Lower leg skin (tissue), 4 donors: ENCODE measurements at places on chromosomes 2 and 18. TPM values are rescaled to one million over a fixed set of nuclear protein-coding genes. Genes with fewer than 3 reads are reported as not detected.

The RNF144A gene
- total RNA-seq = 10.9 TPM

The RFX8 gene
- 0.84 TPM for total RNA-seq

The PLEK gene
- 3.0 TPM for total RNA-seq

DNA sequence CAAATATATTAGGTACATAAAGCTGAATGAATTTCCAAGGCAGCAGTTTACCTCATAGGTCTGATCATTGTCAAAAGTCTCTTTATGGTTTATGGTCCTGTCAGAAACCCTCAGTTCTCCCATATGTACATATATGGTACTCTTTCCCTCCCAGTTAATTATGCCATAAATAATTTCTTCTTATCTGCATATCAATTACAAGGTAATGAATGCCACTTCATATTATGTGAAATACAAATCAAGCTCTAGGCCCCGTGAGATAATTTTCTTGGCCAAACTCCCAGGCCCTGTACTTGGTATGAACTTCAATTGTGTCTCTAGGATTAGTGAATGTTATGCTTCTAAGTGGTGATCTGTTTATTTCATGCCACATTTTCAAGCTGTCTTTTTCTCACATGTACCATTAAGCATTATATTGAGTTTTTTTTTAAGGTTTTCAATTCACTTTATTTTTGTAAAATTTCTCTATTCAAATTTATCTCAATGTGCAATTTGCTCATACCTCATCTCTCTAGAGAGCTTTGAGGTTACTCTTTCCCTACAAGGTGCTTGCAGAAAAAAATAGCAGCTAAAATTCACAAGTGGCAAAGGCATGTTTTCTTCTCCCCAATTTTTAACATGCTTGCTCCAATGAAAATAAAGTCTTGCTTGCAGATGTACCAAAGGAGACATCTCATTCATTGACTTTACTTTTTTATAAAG, 430.6 kb upstream of the VRK2 start:
- DNase-seq = no peak

- no peak for DNase-seq
Observed at GRCh38 chr2:233450864-233451575, 96.7 kb downstream of the DGKD start.

- no peak for DNase-seq
Observed at GRCh38 chr2:224601923-224602322, 16.8 kb upstream of the CUL3 start.

- DNase-seq = no peak
Observed at GRCh38 chr2:173218326-173219056, 136.2 kb upstream of the CDCA7 start.

- no peak for DNase-seq
Observed at GRCh38 chr18:40821596-40822243, 1133.3 kb upstream of the PIK3C3 start.

- DNase-seq = peak; percentile 81
Observed at GRCh38 chr2:73285159-73285739, 971 bp upstream of the FBXO41 start.

DNA sequence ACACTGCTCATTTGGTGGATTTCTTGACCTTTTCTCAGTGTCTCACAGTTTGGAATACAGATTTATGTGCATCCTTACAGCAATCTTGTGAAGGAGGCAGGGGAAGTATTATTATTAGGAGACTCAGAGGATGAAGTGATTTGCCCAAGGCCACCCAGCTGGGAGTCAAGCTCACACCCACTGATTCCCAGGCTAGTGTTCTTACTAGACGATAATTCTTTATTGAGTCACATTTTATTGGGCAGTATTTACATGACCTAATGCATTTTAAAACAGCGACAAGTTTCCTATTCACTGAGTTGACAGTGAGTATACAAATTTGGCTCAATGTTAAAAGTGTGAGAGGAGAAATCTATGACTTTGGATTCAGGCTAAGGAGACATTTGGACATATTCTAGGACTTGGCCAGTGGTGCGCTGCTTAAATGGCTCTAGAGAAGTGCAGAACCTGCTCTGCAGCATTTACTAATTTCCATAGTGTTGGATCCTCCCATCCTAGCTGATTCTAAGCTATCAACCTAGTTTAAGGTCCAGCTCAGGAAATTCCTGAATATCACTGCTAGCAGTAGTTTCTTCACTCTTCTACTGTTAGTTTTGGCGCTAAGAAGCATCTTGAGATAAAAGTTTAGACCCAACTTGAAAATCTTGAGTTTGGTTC, 199.3 kb downstream of the MTX2 start:
- no peak for DNase-seq
